ENCODE measurements at places on chromosomes 16 and 17.
A peak's percentile ranks its signal among the peaks of the same experiment; 100 is the strongest.

DNA sequence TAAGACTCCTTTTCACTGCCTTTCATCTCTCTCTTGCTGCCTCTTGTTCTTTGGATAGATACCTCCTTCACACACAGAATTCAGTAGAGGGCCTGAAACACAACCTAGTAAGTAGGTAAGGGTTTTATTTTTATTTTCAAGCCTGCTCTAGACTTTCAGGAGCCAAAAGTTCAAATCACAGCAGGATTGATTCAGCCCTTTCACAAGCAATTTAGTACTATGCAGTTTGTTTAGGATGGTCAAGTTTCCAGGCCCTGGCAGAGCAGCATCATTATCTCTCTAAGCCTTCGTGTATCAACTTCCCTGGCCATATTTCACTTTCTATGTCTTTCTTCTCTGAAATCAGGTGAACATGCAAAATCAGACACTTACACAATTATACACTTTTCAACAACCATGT is 148.8 kb upstream of the CORO6 start:
- no peak for DNase-seq

DNA sequence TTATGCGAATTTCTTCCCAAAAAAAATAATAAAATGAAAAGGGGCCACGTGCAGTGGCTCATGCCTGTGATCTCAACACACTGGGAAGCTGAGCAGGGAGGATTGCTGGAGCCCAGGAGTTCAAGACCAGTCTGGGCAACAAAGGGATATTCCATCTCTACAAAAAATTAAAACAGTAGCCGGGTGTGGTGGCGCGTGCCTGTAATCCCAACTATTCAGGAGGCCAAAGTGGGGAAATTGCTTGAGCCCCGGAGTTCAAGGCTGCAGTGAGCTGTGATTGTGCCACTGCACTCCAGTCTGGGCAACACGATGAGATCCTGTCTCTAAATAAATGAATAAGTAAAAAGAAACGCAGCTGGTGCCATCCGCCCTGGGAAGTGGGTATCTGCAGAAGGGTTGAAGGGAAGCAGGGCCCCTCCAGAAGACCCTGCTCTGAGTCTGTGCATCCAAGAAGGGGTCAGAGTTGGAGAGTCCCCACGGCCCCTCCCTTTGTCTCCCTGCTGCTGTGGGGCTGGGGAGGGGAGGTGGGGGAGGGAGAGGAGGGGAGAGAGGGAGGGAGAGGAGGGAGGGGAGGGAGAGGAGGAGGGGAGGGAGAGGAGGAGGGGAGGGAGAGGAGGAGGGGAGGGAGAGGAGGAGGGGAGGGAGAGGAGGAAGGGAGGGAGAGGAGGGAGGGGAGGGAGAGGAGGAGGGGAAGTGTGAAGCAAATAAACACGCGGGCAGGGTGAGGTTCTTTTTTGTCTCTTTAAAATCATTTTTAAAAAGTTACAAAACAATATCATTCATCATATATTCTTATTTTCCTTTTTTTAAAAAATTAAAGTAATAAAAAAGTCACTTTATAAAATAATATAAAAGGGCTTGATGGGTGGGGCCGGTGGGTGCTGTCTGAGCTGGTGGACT is 5.0 kb upstream of the MYADML2 start:
- no peak for DNase-seq

DNA sequence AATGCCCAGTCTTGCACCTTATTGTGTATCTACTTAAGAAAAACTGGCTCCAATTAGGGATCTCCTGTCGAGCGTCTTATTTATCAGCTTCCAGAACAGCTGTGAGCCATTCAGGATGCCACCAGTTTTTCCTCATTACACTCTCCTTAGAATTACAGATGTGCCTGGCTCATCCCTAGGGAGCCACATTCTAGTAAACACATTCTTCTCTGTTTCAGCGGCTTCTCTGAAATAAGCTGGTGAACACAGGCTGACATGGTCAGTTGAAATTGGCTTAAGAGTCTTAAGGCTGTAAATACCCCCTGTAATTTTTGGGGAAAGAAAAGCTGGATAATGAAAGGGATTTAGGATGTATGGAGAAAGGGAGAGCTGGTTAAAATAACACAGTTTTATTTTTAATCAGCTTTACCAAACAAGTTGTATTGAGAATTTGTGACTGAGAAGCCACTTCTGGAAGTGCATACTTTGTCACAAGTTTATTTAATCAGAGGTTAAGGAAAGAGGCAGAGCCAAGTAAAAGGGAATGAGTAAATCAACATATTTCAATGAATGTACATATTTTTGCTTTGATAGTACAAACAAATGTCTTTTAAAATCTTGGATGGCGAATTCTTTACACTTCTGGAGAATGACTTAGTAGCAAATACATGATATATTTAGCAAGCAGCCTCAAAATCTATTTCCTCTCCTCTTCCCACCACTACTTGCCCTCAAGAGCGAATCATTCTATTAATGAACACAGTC is 562.0 kb upstream of the GOT2 start:
- no peak for DNase-seq

DNA sequence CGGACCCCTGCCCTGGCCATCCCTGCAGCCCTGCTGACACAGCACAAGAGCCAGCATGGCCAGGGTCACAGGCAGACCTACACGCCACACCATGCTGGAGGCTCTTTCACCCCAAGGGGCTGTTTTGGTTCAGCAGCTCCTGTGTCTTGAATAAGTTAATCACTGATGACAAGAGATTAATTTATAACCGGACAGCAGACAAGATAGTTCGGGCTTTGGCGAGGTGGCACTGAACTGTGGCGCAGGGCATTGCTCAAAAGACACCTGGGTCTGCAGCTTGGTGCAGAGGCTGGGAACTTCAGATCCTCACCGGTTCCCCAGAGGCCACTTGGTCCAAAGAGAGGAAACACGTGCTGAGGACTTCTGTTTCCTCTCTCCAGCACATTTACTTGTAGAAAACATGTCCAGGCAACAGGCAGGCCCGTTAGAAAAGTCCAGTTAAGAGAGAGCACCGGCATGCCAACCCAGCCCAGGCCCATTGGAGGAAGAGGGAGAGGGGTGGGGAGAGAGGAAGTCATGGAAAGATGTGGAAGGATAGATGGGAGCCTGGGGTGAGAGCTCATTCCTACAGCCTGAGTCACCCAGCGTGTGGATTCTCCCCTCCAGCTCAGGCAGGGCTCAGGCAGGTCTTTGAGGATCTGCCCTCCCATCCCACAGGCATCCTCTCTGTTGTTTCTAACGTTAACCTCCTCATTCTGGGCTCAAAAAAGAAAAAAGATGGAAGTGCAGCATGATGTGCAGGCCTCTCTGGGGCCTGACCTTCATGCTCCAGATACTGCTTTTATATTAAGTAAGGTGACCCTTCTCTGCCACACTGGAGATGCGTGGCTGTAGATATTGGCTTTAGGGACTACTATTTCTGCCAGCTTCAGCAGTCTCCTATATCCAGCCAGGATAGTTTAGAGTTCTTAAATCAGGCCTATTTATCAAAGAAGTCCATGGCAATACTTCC is 80.0 kb upstream of the HNF1B start:
- no peak for DNase-seq

GRCh38 chr16:20041924-20042596 is 31.6 kb downstream of the GPR139 start:
- no peak for DNase-seq

DNA sequence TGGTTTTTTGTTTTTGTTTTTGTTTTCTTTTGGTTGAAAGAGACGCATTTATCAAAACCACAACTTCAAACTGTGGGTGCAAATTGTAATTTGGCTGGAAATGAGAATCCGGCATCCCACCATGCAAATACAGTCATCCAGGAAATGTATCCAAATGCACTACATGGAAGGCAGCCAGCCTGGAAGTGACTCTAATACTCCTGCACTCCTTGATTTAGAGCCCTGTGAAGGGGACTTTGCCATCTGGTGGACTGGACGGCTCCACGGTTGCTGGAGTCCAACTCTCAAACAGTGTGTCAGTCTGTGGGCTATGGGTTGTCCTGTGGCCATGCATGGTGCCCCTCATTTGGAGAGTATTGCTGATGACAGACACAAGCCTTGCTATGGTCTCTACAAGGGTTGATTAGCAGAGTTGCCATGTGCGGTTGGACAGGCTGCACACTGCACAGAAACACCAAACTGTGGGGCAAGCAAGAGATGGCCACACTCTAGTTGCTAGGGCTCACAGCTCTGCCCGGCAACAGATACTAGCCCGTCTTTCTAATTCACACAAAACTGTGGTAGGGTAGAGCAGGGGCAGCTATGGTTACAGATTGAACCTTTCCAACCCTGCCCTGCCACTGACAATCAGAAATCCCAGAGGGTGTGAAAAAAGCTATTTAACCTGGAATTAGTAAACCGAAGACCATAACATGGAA is 62.4 kb downstream of the VAT1L start:
- no peak for DNase-seq

- no peak for DNase-seq
Observed at GRCh38 chr17:29179232-29180033, 765 bp downstream of the MYO18A start.

DNA sequence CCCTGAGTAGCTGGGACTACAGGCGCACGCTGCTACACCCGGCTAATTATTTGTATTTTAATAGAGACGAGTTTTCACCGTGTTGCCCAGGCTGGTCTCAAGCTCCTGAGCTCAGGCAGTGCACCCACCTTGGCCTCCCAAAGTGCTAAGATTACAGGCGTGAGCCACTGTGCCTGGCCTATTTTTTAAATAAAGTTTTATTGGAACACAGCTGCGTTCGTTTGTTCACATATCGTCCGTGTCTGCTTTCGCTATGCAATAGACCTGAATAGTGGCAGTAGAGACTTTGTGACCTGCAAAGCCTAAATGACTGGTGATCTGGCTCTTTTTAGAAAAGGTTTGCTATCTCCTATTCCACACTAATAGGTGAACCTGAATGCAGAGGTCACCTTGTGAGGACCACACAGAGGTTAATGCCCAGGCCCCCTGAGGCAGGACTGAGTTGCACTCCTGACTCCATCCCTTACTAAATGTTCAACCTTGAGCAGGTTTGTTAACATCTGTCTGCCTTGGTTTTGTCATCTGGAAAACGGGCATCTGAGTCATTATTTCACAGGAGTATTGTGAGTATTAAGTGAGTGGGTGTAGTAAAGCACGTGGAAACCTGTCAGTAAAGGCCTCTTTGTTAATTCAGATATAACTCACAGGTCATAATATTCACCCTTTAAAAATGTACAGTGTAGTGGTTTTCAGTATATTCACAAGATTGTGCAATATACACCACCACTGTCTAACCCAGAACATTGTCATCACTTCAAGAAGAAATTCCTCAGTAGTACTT is 157.5 kb upstream of the CACNG5 start:
- DNase-seq: peak; percentile 48

DNA sequence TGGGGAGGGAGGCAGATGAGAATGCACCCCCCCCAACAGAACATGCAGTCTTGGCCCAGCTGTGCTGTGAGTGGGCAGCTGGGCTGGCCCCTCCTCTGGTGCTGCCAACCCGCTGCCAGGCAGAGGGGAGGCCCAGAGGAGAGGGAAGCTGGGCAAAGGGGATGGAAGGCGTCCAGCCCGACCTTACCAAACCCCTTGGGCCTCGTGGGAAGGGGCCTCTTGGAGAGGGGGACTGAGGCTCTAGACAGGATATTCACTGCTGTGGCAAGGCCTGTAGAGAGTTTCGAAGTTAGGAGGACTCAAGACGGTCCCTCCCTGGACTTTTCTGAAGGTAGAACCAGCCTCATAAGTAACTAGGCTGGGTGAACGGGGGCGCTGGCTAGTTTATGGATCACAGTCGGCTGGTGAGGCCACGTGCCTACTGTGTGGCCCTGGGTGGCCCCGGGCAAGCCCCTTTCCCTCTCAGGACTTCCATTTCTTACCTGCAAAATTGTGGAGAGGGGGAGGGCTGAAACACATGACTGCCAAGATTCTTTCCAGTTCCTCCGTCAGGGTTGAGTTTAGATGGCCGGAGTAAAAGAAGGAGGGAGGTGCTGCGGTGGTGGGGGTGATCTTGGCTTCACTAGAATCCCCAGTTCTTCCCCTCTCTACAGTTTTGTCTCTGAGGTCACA is 857 bp upstream of the STAT5A start:
- no peak for DNase-seq

- no peak for DNase-seq
Observed at GRCh38 chr16:27083861-27084261, 17.1 kb downstream of the C16orf82 start.

- DNase-seq: no peak
Observed at GRCh38 chr17:43224146-43224705, 4.2 kb downstream of the CCDC200 start.

- DNase-seq: no peak
Observed at GRCh38 chr17:17388657-17389496, 85.7 kb downstream of the NT5M start.

DNA sequence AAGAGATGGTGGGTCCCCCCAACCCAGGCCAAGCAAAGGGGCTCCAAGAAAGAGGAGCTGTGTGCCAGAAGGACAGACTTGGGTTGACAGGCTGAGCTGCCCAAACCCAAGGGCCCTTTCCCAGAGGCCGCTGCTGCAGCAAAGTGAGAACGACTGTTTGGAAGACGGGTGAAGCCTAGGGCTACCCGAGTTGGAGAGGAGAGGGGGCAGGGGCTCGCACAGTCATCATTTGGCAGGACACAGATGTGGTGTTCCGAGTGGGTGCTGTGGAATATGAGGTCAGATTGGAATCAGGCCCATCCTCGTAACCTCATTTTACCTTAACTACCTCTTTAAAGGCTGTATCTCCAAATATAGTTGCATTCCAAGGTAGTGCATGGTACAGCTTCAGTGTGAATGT is 5.3 kb upstream of the MFAP4 start:
- DNase-seq: no peak
